ENCODE measurements at places on chromosomes 13 and 19.

DNA sequence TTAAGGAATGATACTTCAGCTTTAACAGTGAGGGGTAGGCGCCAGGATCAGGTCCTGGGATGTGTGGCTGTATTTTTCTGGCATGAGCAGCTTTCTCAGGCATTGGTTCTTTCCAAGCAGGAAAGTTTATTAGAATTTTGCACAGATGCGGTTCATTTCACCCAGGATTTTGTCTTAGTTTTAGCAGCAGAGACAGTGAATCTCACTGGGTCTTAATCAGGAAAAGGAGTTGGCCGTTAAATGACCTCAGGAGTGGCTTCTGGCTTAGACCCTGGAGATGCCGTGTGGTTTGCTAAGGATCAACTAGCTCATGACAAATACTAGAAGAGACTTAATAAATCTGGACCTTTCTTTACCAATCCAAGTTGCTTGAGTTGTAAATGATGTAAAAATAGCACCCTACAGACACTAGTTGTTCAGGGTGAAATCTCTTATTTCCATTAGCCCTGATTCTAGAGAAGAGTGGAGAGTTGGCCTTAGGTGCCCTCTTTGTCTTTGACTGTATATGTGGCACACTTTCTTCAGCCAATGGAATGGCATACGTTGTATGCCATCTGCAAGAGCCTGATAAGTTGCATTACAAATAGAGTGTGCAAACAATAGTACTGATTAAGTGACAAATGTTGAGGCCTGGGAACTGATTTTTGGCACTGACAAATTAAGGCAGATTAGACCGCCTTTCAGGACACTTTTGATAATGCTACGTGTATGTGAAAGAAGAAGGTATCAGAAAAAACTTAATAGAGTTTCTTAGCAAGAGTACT is 34.0 kb downstream of the LRCH1 start:
- DNase-seq: no peak

- no peak for DNase-seq
These were observed 11.2 kb upstream of the PTPRS start for GRCh38 chr19:5351731-5352228.

- DNase-seq: no peak
These were observed 515.0 kb downstream of the TBC1D4 start for GRCh38 chr13:74966814-74967424.

DNA sequence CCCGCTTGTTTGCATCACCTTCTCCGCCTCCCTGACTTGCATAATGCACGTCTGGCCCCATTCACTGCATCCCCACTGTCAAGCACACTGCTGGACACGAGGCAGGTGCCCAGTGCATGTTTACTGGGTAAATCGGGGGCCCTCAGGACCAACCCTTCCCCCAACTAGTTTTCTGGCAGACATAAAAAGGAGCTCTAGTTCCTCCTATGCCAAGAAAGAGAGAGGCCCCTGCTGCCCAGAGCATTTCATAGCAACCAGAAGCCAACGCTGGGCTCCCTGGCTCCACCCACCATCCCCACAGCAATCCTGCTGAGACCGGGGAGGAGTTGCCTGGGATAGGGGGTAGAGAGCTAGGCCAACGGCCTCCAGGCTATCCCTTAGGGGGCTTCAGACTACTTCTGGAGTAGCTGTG is 23.2 kb downstream of the ANKRD27 start:
- no peak for DNase-seq

DNA sequence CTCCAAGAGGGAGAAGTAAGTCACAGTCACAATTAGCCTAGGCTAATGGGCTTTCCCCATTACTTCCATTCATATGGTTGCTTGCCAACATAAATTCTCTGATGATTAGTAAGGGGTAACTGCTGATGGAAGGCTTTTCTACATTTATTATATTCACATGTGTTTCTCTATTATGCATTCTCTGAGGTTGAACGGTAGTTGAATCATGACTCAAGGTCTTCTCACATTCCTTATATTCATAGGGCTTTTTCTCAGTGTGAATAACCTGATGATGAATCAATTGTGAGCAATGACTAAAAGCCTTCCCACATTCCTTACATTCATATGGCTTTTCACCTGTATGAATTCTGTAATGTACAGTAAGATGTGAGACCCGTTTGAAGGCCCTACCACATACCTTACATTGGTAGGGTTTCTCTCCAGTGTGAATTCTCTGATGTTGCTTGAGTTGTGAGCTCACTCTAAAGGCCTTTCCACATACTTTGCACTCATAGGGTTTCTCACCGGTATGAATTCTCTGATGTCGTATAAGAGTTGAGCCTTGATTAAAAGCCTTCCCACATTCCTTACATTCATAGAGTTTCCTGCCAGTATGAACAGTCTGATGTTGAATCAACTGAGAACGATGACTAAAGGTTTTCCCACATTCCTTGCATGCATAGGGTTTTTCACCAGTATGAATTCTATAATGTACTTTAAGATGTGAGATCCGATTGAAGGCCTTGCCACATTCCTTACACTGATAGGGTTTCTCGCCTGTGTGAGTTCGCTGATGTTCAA is 9.3 kb downstream of the ZNF582 start:
- no peak for DNase-seq

- peak; percentile 64 for DNase-seq
These were observed 15.7 kb downstream of the RANBP3 start for GRCh38 chr19:5961969-5962945.

- DNase-seq: no peak
These were observed 18.0 kb upstream of the SPACA7 start for GRCh38 chr13:112358156-112358555.

DNA sequence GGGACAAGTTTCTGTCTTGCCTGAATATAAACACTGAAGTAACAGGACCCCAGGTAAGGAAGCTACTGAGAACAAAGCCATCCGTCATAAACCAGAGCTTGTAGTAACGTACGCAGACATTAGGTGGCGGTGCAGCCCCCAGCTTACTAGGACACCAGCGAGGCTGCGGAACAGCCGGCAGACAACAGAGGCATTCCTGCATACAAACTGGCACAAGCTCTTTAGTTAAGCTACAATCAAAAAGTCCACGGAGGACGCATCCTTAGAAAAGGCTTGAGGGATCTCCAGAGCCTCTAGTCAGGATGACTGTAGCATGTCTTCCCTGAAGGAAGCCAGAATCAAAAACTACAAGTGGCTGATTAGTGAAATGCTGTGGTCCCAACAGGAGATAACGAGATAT is 26.2 kb downstream of the ZNF160 start:
- DNase-seq: peak; percentile 35

DNA sequence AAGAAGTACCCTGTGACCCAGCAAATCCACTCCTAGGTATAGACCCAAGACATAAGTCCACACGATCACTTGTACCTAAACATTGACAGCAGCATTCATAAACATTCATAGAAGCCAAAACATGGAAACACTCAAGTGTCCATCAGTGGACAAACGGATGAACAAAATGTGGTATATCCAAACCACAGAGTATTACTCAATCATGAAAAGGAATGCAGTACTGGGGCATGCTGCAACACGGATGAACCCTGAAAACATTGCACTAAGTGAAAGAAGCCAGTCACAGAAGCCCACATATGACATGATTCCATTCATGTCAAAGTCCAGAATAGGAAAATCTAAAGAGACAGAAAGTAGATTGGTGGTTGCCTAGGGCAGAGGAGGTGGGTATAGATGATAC is 22.8 kb upstream of the CCNE1 start:
- no peak for DNase-seq

- no peak for DNase-seq
These were observed 27.7 kb upstream of the FAM216B start for GRCh38 chr13:42753697-42754096.

DNA sequence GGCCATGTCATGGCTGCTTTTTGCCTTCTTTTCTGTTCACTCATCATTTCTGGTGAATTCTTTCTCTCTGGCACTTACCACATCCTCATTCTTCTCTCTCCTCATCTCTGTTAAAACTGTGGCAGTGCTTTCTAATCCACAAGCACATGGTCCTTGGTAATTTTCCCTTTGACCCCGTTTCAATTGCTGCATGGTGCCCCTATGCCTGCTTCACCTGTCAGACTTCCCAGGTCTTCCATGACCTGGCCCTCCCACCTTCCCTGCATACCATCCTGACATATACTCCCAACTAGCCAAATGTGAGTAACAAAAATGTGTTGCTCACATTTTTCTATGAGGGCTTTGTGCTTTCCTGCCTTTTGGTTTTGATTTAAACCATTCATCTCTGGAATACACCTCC is 286.5 kb downstream of the MTUS2 start:
- DNase-seq: no peak
